ENCODE measurements at places on chromosomes 3 and 15. TPM values are rescaled to one million over a fixed set of nuclear protein-coding genes. Genes with fewer than 3 reads are reported as not detected.

DNA sequence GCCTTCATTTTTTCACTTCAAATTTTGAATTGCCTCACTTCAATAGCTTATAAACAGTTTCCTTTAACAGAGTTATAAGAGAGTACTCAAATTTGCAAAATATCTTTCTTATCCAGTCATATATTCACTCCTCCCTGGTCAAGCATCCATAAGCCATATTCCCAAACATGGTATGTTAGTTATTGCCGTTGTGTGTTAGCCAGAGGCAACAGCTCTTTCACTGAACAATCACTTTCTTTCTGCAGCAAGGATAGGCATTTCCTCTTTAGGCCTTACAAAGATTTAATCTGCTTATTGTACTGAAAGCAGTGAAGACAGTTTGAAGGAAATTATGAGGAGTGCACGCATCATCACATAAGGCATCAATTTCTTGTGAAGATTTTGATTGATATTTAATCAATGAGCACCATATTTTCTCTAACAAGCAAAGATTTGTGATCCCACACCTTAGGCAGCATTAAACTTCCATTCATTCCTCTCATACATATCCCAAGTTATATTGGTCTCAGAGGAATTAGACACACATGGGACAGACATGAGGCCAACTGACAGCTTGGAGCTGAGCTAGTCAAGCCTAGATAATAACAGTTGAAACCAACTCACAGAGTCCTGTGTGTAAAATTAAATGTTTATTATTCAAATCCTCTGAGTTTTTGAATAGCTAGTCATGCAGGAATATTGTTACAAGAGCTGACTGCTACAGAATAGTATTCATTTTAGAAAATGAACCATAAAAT, 80.0 kb upstream of the EPHA6 start:
- H3K4me3 ChIP-seq = no peak overlapping the region
- H3K27ac ChIP-seq = no peak overlapping the region
- H3K4me1 ChIP-seq = no peaks in the 10 kb centered on the region
- DNase-seq = no peak
- no peaks in the 10 kb centered on the region for H3K36me3 ChIP-seq
- no peaks in the 10 kb centered on the region for H3K27me3 ChIP-seq

GRCh38 chr3:138371070-138371965, 22.9 kb downstream of the MRAS start:
- H3K27me3 ChIP-seq = no peaks in the 10 kb centered on the region
- peaks cover 29% of the 10 kb centered on the region for H3K36me3 ChIP-seq
- no peak overlapping the region for H3K4me3 ChIP-seq
- no peak for DNase-seq
- peaks cover 50% of the 10 kb centered on the region for H3K4me1 ChIP-seq
- no peak overlapping the region for H3K27ac ChIP-seq

DNA sequence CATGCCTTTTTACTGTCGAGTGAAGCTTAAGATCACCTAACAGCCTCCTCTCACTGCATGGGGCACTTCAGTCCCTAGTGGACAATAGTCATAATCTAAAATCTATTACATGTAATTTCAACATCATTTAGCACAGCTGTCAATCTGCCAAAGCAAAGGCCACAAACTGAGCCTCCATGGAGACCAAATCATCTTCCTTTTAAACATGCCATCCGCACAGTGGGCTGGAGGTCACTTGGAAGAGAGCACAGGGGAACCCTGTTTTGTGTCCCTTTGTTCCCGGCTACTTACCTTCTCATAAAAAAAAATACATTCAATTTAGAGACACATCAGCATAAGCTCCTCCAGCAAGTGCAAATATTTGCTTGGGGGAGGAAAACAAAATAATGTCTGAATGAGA, 167.3 kb downstream of the SQOR start:
- H3K36me3 ChIP-seq = no peaks in the 10 kb centered on the region
- no peak for DNase-seq
- H3K27me3 ChIP-seq = no peaks in the 10 kb centered on the region
- no peak overlapping the region for H3K4me3 ChIP-seq
- H3K4me1 ChIP-seq = no peaks in the 10 kb centered on the region

DNA sequence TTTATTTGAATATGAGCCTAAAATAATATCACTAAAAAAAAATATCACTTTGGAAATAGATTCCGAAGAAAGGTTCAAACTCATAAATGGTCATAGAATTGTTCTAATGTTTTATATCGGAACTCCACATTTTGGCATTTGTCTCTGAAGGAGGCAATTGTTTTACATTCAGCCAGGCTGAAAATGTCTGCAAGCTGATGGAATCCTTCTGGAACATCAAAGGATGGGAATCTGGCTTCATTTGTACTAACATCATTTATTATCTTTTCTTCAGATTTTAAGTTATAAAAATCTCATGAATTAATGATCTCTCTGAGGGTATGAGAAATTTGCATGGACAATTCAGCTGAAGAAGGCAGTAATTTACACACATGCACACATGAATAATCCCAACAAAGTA, 251.4 kb upstream of the RGMA start:
- H3K4me1 ChIP-seq = no peaks in the 10 kb centered on the region
- DNase-seq = no peak
- no peaks in the 10 kb centered on the region for H3K27me3 ChIP-seq
- no peaks in the 10 kb centered on the region for H3K36me3 ChIP-seq
- no peak overlapping the region for H3K4me3 ChIP-seq

DNA sequence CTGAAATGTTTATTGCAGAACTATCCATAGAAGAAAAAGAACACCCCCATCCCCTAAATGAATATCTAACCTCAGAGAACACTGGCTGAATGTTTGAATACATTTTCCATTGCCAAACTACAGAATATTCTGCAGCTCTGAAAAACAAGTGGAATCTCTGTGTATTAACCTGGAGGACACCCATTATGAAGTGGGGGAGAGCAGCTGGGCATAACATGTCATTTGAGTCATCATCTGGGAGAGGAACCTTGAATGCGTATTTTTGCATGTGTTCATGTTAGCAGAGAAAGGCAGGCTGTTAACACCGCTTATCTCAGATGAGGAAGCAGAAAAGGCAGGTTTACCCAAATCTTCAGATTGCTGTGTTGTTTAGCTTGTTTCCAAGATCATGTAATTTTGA, 31.5 kb downstream of the ESYT3 start:
- H3K27ac ChIP-seq = no peak overlapping the region
- peaks cover 26% of the 10 kb centered on the region for H3K4me1 ChIP-seq
- no peak for DNase-seq

DNA sequence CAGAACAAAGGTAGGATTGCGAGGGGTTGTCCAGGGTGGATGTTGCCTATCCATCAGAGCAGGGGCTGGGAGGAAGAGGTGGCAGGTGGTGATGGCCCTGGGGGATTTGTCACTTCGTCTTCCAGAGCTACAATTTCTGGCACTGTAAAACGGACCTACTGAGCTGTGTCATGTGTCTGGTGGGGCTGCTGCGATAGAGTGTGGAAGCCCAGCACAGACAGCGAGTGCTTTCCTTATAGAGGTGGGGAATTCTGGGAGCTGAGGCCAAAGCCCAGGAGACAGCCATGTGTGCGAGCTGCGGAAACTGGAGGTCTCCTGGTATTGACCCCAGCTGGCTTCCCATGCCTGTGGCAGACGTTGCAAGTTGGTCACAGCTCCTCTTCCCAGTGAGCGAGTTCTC, 61.2 kb upstream of the SEC22A start:
- no peaks in the 10 kb centered on the region for H3K27me3 ChIP-seq
- H3K36me3 ChIP-seq = peaks cover 8% of the 10 kb centered on the region
- no peak for DNase-seq
- H3K4me1 ChIP-seq = no peaks in the 10 kb centered on the region
- H3K4me3 ChIP-seq = no peak overlapping the region

DNA sequence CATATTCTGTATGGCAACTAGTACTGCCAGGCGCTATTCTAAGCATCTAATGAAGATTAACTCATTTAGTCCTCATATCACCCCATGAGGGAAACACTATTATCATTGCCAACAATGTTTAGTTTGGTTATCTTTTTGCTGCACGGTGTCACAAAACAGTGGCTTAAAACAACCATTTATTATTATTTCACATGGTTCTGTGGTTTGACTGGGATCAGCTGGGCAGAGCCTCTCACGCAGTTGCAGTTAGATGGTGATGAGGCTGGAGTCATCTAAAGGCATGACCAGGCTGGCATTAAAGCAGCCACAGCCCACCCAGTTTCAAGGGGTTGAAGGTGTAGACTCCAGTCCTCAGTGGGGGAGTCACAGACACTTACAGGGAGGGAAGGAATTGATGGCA, 32.8 kb upstream of the RASA2 start:
- H3K36me3 ChIP-seq = no peaks in the 10 kb centered on the region
- H3K27me3 ChIP-seq = no peaks in the 10 kb centered on the region

DNA sequence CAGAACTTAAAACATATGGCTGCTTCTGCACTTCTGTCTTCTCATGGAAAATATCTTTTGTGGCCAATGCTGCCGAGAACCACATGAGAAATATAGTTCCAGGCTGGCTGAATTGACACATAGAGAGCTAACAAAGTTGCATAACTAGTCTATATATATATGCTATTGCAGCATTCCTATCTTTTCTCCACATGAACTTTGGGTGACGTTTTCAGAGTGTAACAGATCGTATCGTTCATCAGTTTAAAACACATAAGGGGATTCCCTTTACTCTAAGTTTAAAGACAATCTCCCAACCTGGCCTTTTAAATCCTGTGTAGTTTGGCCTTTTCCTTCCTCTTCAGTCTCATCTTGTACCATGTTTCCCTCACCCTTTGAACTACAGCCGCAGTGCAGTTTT, 394.2 kb upstream of the CBLB start:
- no peak overlapping the region for H3K4me3 ChIP-seq
- no peak overlapping the region for H3K27ac ChIP-seq
- H3K27me3 ChIP-seq = no peaks in the 10 kb centered on the region
- no peaks in the 10 kb centered on the region for H3K4me1 ChIP-seq
- no peak for DNase-seq
- H3K36me3 ChIP-seq = no peaks in the 10 kb centered on the region

DNA sequence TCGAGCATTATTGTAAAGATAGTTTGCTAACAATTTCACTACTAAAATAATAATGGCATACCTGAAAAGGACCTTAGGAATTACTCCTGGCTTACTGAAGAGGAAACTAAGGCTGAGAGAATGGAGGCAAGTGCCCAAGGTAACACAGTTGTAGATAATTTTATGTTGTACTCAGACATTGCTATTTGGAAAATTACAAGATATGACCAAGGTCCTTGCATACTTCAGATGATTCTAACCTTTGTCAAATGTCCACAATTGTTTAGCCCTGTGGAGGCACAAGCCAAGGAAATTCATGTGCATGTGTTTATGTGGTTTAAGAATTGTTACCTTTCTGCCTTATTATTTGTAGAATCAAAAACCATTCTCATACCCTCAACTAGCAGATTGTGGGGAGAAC, 105.7 kb downstream of the TUSC7 start:
- no peak for DNase-seq
- H3K36me3 ChIP-seq = no peaks in the 10 kb centered on the region
- no peaks in the 10 kb centered on the region for H3K27me3 ChIP-seq
- no peaks in the 10 kb centered on the region for H3K4me1 ChIP-seq
- no peak overlapping the region for H3K27ac ChIP-seq
- no peak overlapping the region for H3K4me3 ChIP-seq

DNA sequence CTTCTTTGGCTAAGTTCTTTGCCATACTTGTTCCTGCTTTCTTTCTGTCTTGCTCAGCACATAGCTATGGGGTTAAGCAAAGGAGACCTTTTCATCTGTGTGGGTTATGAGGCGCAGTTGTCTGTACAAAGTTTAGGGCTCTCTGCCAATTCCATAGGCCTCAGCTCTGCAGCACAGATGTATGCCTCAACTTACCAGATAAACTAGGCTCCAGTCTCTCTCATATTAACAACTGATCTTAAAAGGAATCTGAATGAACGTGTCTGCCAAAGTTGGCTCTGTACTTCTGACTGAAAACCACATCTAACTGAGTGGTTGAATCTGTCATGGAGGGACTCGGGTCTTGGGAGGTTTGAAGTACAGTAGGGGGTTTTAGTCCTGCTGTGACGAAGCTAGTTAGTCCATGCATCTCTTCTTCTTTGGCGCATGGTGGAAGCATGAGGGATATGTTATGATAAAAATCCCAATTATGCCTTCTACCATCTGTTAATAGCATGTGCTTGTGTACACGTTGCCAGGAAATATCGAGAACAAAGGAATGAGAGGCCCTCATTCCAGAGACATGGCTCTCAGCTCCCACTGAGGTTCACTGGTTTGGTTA, 114.6 kb upstream of the TSC22D2 start:
- H3K4me1 ChIP-seq = peaks cover 6% of the 10 kb centered on the region
- DNase-seq = no peak
- H3K27ac ChIP-seq = no peak overlapping the region
- H3K27me3 ChIP-seq = no peaks in the 10 kb centered on the region
- no peak overlapping the region for H3K4me3 ChIP-seq

DNA sequence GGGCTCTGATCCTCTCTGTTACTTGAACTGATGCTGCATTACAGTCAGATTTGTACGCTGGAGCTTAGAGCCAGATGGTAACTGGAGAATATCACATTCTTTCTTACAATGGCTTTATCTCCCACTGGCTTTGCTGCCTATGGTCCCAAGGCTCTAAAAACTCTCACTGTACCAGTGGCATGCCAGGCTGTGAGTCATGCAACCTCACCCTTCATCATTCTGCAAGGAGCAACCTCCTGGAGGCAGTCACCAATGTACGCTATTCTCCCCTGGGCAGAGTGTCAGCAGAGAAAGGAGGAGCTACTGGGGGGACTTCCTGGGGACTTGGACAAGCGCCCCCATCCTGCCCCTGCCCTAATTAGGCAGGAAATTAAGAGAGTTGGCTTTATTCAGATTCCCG, 97.9 kb upstream of the EIF1B start:
- H3K36me3 ChIP-seq = no peaks in the 10 kb centered on the region
- H3K4me3 ChIP-seq = no peak overlapping the region
- H3K4me1 ChIP-seq = no peaks in the 10 kb centered on the region
- no peak for DNase-seq
- H3K27me3 ChIP-seq = no peaks in the 10 kb centered on the region

- H3K27ac ChIP-seq = no peak overlapping the region
- DNase-seq = no peak
- H3K36me3 ChIP-seq = no peaks in the 10 kb centered on the region
- H3K27me3 ChIP-seq = no peaks in the 10 kb centered on the region
- no peak overlapping the region for H3K4me3 ChIP-seq
Observed at GRCh38 chr3:54836871-54837270, 91.0 kb downstream of the LRTM1 start.

Gene BFSP2
- not detected for total RNA-seq

Gene SCG5
- total RNA-seq = not detected

Gene MYL3
- 2,071 TPM for total RNA-seq

Gene SPSB4
- total RNA-seq = 0.59 TPM

Gene GRM2
- total RNA-seq = 0.58 TPM

Gene UNC13C
- total RNA-seq = 11.9 TPM

Gene FBLN2
- 29.1 TPM for total RNA-seq

Gene KCNAB1
- total RNA-seq = 1.2 TPM

Gene ZNF501
- total RNA-seq = 3.4 TPM

Gene GRK7
- 0.16 TPM for total RNA-seq

Gene VILL
- 0.92 TPM for total RNA-seq

Gene SMAD6
- total RNA-seq = 5.5 TPM

Gene ZNF662
- 1.7 TPM for total RNA-seq

Gene LRRIQ4
- total RNA-seq = not detected

Gene TTLL13
- total RNA-seq = not detected
